ENCODE measurements at places on chromosomes 12 and 14.
A peak's percentile ranks its signal among the peaks of the same experiment; 100 is the strongest.

DNA sequence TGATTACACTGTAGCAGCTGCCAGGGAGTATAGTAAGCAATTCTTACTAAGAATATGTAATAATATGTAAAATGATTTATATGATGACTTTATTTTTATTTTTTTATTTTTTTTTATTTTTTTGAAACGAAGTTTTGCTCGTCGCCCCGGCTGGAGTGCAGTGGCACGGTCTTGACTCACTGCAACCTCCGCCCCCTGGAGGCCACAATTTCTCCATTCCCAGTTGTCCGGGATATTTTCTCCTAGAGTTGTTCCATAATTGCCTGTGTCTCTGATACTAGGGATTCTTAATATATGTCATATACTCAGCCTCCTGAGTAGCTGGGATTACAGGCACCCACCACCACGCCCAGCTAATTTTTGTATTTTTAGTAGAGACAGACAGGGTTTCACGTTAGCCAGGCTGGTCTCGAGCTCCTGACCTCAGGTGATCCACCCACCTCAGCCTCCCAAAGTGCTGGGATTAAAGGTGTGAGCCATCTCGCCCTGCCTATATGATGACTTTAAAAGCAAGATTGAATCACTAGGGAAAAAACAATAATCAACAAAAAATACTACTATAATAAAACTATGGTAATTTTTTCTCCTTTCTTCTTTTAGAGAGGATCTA, 12.2 kb upstream of the ITPR2 start:
- DNase-seq: no peak

DNA sequence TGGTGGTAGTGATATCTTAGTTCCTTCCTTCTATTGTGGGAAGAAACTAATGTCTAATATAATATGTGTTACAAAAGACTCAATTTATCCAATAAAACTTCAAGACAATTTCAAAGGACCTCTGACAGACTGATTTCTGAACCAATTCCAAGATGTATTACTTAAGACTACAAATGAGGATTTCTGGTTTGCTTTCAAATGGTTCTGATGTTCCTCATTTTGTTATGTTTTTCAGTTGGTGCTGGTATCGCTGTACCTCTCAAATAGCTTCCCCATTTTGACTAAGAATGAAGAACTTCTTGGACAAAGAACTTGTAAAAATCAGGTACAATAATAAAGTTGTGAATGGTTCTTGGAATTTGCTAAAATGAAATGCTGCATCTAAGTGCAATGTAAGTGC, 19.4 kb upstream of the MBIP start:
- no peak for DNase-seq

- DNase-seq: no peak
Measured at GRCh38 chr14:93079865-93080403, 35.8 kb downstream of the ITPK1 start.

DNA sequence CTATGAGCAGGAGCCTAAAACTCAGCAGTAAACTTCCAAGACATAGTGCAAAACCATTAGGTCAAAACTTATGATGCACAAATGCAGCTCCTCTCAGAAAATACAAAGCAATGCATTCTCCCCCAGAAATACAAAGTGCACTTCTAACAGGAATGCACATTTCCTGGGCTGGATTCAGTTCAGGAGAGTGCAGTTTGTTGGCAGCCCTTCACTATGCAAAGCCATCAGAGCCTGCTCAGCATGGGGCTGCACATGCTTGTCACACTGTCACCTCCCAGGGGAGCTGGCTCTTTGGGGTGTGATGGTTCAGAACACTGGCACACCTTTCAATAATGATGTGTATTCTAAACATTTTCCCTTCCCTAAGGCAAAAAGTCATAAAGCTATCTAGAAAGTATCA, 110.4 kb downstream of the KCNK10 start:
- DNase-seq: no peak

DNA sequence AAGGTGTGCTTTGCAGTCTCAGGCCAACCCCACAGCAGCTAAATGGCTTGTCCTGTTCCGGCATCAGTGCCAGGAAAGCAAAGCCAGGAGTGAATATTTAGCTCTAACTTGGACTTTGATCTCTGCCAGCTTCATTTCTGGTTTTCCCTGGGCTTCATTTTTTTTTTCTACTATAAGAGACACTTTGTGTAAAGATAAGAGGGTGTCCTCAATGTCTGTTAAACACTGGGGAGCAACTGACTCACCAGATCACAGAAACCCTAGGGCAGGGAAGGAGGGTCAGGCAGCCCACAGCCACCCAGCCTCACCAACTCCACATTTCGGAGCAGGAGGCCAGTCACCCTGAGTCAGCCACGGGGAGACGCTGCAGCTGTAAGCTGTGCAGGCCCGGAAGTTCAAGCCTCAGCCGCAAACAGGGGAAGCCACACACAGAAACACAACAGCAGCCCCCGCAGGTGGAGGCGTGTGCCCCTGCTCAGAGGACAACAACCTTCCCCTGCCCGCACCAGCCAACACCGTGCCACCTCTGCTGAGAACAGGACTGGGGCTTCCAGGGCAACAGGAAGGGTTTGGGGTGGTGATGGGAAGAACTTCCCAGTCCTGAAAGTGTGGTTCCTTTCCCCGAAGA, 6.3 kb downstream of the TNFRSF1A start:
- peak; percentile 84 for DNase-seq

DNA sequence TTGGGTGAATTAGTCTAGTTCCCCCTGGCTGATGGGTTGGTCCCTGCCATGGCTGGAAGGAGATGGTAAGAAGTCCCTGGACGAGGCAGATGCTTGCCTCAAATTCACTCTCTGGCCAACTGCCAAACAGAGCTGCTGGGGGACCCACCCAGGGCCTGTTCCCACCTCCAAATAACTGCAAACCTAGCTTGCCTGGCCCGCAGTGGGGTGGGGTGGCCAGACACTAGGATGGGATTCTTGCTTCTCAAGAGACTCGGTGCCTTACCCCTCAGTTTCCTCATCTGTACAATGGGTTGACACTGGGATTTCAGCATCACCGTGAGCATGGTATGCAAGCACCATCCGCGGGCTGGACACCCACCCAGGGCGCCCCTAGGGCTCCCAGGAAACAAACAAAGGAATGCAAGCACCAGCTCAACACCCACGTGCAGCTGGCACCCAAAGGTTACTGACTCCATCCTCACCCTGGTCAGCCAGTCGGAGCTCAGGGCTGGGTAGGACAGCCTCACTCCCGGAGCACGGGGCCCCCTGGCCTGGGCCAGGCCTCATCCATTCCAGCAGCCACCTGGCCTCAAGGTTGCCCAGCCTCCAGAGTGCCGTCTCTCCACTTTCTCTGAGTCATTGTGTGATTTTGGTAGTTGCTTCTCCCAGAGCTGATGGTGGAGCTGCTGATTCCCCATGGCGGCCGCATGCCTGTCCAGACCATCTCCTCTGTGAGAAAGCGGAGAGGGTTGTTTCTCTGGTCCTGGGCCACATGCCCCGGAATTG, 205.2 kb upstream of the RTL1 start:
- no peak for DNase-seq

DNA sequence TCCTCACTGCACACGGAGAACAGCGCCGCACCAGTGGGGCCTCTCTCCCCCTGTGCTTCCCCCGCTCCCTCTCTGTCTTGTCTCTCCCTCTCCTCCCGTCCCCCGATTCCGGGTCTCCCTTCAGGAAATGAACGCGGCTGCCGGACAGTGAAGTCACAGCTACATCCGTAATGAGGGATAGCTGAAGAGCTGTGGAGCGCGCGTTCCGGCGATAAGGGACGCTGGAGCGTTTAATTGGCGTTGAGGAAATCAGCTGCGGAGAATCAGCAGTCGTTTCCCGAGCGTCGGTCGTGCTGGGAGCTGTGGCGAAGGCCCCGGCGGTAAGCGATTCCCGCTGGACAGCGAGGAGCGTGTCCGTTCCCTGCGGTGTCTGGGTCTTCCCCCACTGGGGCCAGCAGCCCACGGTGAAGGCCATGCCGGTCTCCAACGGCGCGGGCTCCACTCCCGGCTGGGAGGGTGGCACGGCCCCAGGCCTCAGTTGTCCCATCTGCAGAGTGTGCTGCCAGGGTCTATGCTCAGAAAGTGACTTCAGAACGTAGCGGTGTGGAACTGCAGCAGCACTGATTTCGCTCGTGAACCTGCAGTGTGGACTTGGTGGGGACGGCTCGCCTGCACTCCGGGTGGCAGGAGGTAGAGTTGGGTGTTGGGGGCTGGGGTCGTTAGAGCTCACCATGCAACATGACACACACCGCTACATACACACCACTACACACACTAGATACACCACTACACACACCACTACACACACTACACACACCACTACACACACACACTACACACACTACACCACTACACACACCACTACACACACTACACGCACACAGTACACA, 10.9 kb downstream of the NOC4L start:
- DNase-seq: no peak

DNA sequence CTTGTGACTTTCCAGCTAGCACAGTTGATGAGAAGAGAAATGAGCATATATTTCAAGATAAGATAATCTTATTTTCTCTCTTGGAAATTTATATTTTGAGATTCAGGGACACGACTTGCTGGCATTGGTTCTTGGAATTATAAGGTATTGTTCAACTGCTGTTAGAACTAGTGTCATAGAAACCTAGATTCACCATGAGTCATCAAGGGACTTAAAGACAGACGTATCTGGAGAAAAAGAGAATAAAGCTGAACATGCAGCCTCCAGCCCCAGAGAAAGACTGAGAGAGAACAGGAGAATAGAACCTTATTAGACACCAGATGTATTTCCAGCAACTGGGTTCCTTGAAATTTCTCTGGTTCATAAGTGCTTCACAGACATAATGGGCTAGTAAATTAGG, 194.4 kb upstream of the PPFIA2 start:
- peak; percentile 11 for DNase-seq

DNA sequence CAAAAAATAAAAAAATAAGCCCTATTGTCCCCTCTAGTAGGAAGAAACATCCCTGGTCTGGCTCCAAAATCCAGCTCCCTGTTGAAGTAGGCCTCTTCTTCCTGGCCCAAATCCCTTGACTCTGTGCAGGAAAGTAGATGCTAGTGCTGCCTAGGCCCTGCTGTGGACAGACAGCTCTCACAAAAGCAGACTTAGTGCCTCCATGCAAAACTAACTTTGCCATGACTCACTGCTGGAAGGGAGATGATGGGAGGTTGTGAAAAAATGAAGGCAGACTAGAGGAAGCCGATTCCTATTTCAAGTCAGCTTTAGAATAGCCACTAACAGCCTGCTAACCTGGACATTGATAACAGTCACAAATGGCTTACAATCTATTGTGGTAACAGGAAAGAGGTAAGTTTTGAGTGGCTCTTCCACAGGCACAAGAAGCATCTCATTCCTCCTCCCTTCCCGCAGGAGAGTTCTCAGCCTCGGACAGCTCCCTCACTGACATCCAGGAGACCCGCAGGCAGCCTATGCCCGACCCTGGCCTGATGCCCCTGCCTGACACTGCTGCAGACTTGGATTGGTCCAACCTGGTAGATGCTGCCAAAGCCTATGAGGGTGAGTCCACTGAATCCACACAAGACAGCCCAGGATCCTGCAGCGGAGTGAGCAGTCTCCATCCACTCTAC, 198.9 kb upstream of the RGS6 start:
- DNase-seq: peak; percentile 74

DNA sequence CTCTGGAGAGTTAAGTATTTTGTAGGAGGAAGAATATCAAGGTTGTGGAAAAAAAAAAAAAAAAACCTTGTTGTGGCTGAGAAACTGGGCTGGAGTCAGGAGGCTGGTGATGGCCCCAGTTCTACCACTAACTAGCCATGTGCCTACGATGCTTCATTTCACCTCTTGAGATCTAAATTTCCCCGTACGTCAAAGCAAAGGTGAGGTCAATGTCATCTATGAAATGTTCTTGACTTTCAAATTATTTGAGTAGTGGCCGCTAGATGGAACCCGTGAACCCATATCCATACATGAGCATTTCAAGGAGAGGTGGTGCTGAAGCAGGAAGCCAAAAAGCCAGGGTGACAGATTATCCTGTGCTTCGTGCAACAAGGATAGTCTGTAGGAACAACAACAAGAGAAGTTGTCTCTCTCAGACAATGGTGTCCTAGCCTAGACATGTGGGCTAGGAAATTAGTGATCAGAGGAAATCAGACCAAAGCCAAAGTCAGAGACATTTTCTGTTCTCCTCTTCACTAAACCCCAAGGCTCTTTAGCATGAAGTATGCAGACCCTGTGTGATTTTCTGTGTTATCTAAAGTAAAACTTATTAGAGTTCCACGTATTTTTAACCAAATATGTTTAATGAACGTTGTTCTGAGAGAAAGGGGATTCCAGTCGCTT, 95.5 kb upstream of the ETV6 start:
- peak; percentile 41 for DNase-seq

- no peak for DNase-seq
Measured at GRCh38 chr12:98750511-98750910, 105.4 kb downstream of the APAF1 start.

DNA sequence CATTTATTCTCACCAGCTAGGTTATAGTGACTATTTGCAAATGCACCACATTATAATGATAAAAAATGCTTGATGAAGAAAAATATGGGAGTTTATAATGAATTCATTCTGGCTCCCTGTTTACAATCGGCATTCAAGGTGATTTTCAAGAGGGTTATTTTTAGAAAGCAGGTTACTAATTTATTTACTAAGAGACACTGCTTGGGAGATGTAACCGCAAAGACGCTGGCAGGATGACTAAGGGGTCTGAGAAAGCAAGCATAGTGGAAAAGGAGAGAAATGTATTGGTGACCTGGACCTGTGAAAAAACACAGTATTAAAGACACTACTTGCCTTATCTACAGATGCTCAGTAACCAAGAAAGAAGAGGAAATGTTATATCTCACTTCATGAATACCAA, 13.3 kb upstream of the PITPNM2 start:
- DNase-seq: no peak

GRCh38 chr14:58635091-58635830, 2.5 kb upstream of the DACT1 start:
- DNase-seq: peak; percentile 8

DNA sequence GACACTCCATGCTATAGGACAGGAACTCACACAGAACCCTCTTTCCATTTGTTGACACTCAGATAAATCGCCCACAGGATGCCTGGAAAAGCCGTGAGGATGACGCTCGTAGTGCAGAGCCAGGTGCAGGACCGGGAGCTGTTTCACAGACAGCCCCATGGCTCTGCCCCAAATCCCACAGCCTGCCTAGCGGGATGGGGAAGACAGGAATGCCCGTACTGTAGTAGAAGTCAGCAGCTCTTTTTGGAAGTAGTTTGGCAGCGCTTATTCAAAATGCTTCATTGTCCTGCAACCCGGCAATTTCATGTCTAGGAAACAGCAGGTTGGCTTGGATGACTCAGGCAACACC, 41.6 kb downstream of the JAG2 start:
- DNase-seq: no peak

DNA sequence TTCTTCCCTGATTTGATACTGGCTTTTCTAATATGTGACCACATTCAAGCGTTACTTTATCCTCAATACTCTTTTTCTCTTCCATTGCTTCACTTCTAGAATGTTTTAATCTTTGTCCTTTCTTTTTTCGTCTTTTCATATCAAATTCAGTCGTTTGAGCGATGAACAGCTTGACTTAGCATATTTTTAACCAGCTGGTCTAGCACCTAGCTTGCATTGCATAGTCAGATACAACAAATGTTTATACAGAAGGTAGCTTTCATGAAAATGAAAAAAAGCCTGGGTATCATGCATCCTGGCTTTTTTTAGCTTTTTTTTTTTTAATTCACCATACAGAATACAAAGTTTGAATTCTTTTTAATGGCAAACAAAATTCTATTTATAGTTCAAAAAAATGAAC, 1.2 kb downstream of the SOX5 start:
- no peak for DNase-seq
